Left ventricle myocardium inferior (tissue), 1 donor: ENCODE measurements at places on chromosomes 5 and 9. TPM values are rescaled to one million over a fixed set of nuclear protein-coding genes. Genes with fewer than 3 reads are reported as not detected.

LCN12 gene
- 7.8 TPM for total RNA-seq

QRFP gene
- not detected for total RNA-seq

TAF1L gene
- not detected for total RNA-seq

DNA sequence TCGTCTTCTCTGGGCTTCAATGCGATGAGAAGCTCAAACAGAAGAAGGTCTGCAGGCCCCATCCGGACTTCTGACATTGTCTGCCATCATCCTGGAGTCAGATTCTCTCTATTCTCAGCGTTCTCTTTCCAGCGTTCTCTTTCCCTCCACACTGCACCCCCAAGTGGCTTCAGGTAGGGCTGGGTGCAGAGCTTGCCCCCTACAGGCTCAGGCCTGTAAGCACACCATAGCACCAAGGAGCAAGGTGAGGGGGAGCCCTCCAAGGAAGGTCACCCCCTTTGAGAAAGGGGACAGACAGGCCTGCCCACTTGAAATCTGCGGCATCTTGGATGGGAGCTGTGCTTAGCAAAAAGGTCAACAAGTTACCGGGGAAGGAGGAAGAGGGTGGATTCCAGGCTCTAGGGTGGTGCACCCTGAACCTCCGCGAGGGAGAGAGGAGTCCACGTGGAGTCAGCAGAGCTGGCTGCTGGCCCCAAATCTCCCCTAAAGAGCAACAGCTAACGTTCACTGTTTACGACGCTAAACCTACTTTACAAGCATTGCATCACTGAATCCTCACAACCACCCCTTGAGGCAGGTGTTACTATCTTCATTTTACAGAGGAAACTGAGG is 27.5 kb downstream of the GPX3 start:
- DNase-seq, result no peak

GRCh38 chr5:133227082-133227481 is 175.3 kb downstream of the HSPA4 start:
- DNase-seq, result no peak

DNA sequence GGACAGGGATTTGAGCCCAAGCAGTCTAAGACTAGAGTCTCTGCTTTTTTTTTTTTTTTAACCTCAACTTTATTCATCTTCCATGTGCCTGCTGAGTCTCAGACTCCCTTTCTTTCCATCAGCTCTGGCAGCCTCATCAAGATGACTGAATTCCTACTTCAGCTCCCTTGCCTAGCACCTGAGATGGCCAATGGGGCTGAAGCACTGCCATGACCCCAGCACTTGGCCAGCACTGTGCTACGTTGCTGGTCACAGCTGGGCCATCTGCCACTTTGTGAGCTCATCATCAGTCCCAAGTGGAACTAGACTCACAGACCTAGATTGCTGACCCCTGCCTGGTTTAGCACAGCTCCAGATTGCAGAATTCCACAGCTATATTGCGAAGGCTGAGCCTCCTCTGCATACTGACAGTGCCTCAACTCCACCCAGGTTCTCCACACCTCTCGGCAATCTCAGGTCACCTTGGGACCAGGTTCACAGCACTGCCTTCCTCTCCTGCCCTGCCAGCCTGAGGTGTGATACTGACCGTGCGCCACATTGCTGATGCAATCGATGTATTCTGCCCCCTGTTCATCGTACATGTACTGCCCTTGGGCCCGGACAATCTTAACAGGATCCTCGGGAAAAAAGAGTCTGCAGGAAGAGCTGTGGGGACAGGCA is 1.6 kb downstream of the PHYKPL start:
- DNase-seq, result peak; percentile 26

DNA sequence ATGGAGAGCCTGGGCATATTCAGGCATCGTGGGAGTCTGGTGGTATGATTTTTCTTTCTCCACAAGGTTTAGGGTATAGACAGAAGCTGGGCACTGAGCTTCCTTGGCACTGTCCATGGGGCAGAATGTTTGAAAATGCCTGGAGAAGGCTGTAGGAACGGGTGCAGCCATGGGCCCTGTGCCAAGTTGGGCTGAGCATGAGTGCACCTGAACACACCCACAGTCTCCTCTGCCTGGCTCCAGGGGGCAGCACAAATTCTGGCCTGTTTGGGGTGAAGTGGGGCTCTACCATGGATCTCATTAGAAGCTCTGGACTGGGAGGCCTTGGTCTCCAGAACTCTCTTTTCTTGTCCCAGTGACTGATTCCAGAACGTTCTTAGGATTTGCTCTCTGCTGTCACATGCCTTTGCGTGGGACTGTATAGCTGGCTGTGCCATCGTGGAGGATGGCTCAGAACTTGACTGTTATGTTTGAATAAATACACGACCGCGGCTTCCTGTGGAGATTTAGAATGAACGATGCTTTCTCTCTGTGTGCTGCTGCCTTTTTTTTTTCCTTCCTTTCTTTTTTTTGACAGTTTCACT is 229.8 kb downstream of the FANCC start:
- no peak for DNase-seq

GRCh38 chr5:117671551-117671950 is 1096.9 kb upstream of the SEMA6A start:
- DNase-seq, result no peak

- DNase-seq, result no peak
Measured at GRCh38 chr5:67520161-67520908, 323.7 kb upstream of the CD180 start.

DNA sequence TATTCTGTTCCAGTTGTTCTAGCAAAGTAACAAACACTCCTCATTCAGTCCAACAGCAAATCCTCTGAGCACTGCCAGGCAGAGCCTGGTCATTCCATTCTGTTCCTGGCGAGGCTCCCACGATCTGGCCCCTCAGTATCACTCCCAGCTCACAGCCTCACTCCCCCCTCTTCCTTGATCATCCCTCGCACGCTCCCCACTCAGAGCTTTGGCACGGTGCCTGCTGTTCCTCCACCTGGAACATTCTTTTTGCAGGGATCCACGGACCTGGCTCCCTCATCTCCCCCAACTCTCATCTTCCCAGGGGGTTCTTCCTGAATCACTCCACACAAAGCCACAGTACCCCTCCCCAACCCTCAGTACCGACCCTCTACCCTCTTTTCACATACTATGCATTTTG is 192.3 kb downstream of the ATPSCKMT start:
- DNase-seq, result no peak

GRCh38 chr5:28216939-28217360 is 1178.6 kb upstream of the CDH9 start:
- no peak for DNase-seq

DNA sequence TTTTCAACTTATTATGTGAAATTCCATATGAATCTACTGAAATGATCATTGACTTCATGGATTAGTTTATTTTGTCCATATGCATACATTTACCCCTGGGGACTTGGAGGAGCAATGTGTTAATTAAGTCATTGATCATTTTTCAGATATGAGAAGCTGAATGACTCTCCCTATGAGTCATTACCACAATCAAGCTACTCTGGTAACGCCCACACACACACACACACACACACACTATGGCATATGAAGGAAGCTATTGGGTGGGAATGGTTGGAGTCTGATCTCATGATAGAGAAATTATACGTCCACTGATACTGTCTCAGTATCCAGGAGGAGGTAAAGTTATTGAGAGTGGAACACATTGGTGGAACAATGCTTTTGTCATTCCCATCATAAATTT is 528.9 kb downstream of the AGTPBP1 start:
- DNase-seq, result no peak

DNA sequence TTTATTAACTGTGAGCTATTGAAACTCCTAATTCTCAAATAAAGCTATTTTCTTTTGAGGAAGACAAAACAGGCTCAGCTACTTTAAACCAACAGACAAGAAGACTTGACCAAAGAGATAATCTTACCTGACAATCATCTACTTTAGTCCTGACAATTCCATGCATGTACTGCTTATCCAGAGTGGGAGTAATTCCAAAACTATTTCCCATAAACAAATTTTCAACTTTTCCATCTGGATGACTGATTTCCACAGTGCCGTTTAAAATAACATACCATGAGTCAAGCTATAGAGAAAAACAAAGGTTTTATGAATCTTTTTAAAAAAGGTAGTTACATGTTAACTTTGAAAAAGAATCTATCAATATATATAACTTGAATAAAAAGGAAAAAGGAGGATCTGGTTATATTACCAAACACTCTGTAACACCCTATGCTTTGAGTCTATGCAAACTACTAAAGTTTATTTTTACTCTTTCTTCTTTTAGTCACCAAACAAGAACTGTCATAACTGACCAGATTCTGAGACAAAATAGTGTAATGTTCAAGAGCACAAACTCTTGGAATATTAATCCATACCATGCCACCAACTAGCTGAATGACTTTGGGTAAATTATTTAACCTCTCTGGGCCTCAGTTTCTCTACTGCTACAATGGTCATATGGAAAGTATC is 129.7 kb downstream of the RAPGEF6 start:
- no peak for DNase-seq

DNA sequence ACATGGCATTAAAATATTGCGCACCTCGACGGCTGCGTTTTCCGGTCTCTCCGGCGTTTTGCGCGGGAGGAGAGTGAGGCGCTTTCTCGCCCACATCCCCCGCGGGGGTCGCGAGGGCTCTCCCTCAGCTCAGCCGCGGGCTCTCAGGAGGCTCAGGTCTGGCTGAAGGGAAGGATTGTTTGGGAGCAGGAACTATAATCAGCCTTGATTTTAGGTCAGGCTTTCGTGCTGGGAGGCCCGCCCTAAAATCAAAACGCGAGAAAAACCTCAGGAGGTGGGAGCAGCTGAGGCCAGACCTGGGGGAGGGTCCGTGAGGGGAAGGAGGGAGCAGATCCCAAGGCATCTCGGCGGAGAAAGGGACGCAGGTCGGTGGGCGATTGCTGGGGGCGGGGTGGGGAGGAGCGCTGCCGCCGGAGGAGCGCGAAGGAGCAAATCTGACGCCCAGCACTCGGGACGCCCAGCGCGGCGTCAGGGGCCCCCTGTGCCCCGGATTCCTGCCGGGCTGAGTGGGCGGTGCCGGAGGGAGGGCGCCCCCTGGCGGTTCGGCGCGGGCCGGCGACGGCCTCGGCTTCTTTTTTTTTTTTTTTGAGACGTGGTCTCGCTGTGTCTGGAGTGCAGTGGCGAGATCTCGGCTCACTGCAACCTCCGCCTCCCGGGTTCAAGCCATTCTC is 18.7 kb upstream of the RNF130 start:
- DNase-seq, result peak; percentile 77

GRCh38 chr9:137278721-137279711 is 1.5 kb downstream of the TOR4A start:
- DNase-seq, result no peak

DNA sequence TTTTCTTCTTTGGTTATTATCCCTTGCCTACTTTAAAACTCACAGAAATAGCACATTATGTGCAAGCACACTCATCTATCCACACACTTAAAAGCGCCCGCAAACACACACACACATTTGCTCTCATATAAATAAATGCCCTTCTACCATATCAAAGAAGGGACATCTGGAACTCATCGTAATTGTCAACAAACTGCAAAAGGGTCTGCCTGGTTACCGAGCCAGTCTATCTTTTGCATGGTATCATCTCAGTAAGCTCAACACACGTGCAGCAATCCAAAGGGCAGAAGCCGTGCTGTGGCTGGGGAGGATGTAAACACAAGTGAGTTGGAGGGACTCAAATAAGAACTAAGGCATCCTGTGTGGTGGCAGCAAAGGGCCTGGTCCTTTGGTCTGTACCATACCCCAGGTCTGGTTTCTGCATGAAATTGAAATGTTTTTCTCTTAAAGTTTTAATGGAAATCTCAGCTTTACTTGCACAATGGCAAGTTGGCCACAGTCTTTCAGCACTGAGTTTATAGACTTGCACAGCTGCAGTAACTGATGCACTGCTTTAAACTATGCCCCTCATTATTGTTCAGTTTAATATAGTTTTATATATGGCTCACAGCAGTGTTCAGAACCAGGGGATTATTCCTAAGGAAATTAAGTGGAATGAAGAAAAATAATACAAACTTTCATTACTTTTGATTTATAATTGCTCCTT is 331.0 kb downstream of the ADAMTS6 start:
- no peak for DNase-seq

DNA sequence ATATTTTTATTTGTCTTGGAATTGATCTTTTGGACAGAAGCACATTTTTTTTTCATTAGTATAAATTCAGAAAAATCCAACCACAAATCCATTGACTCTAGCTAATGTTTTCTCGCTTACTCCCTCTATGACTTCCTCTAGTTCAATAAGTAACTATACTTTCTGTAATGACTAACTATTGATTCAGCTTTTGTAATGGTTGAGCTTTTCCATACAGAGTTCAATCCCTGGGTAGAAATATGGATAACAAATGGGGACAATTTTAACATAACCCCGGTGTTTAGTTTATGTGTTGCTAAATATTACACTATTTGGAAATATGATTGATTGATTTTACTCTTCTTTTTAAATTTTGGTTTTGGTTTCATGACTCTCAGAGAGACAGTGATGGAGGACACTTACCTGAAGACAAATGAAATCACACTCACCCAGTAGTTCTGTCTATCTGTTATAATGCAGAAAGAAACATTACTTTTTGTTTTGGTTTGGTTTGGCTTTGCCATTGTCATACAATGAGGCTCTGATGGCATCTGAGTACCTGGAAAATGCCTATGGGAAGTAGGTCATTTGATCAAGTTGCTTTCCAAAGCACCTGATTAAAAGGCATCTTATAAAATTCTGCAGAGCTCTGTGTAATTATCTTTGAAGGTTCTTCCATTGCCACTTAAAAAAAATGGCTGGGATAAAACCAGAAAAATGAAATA is 309.7 kb upstream of the MPDZ start:
- no peak for DNase-seq

- DNase-seq, result no peak
Measured at GRCh38 chr5:68347536-68347935, 132.0 kb downstream of the PIK3R1 start.

DNA sequence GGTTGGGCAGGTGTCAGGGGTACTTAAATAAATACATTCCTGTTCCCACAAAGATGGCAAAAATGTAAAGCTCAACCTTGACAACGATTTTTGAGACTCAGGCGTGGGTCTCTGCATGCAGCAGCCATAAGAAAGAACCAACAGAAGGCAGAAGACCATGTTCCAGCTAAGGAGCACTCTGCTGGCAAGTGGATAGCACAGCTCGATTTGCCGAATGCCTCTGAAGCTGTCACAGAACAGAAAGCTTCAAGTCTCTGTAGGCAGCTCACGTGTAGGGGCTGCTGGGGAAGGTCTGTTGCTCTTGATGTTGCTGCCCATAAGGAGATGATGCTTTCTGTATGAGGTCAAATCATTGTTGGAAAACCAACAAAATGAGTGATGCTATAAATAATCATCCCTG is 119.6 kb upstream of the GRIN3A start:
- DNase-seq, result no peak

GRCh38 chr9:71243951-71244350 is 122.5 kb upstream of the TRPM3 start:
- DNase-seq, result no peak

- peak; percentile 62 for DNase-seq
Measured at GRCh38 chr9:125747053-125747764, at the start of gene PBX3. TSS of gene PBX3 (plus strand) at chr9:125747373.

GRCh38 chr5:57442080-57442839 is 40.4 kb downstream of the ACTBL2 start:
- no peak for DNase-seq
